ENCODE measurements at places on chromosomes 2 and 18. TPM values are rescaled to one million over a fixed set of nuclear protein-coding genes. Genes with fewer than 3 reads are reported as not detected.

- no peak for DNase-seq
These were observed 7.2 kb downstream of the NT5DC4 start for GRCh38 chr2:112728029-112728362.

GRCh38 chr2:1775511-1776035 is 31.3 kb upstream of the PXDN start:
- DNase-seq, result no peak

- no peak for DNase-seq
These were observed 57.2 kb downstream of the INPP4A start for GRCh38 chr2:98501876-98502275.

GRCh38 chr2:24317491-24317920 is 42.8 kb downstream of the ITSN2 start:
- DNase-seq, result no peak

DNA sequence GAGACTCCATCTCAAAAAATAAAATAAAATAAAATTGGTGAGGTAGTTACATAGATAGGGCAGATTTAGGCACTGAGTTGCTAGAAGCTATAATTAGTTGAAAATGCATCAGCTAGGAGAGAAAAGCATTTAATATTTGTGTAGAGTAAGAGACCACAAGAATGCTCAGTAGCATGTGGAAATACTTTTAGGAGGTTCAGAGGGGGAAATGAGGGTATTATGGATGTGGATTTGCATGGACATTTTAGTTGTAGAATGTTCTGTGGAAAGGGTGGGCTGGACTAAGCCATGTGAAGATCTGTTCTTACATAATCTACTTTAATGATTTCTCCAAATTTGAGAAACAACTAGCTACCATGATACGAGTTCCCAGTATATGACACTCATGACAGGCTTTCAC is 95.5 kb downstream of the ATP9B start:
- no peak for DNase-seq

DNA sequence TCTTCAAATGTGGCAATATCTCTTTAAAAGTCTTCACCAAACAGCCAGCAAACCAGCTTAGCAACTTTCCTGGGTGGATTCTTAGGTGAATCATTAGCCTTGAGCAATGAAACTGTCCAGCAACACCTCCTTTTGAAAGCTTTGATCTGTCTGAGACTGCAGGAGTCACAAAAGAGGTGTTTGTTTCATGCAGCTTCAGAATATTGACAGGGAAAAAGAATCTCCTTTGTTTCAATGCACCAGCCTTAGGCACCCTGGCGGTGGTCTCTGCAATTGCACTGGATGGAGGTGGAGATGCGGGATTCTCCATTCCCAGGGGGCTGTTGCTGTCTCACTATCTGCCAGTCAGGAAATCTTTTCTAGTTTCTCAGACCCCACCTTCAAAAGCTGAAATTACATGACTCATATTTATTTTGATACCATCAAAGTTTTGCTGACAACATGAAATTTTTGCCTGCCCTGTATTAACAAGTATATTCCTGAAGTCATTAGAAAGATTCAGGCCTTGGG is 76.0 kb upstream of the DSG1 start:
- no peak for DNase-seq

DNA sequence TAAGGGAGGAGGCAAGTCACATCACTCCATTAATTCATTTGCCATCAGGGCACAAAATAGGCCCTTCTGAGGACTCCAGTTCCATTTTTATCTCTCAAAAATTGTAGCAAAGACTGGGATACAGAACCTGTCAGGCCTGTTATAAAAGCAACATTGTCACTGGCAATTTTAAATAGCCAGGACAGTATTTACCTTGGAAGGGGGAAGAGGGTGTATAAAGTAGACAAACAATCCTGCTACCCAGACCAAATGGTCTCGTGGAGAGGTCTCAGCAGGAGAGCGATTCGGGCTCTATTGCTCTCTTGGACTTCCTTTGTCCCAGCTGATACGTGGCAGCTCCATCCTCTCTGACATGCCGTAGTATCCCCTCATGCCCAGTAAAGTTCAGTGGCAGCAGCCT is 740.3 kb upstream of the HS6ST1 start:
- DNase-seq, result no peak

DNA sequence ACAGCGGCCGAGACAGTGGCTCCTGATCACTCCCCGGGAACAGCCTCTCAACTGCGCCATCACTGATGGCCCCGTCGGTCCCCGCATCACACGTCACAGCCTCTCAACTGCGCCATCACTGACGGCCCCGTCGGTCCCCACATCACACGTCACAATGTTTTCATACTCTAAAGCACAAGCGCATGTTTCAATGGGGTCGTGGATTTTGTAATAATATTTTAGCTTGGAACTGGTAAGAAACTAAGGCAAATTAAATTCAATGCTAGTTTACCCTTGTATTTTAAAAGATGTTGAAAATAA is 44.2 kb upstream of the CTDP1 start:
- DNase-seq, result no peak

GRCh38 chr2:170012773-170013172 is 165.2 kb upstream of the MYO3B start:
- DNase-seq, result no peak

GRCh38 chr2:219507581-219508443 is 6.5 kb upstream of the ASIC4 start:
- DNase-seq, result no peak

The MYO3B gene
- total RNA-seq, result 13.7 TPM

The TBR1 gene
- not detected for total RNA-seq

The PGAP1 gene
- total RNA-seq, result 31.4 TPM

The FAM110C gene
- total RNA-seq, result 5.7 TPM

The SERPINB10 gene
- total RNA-seq, result not detected

Measured in activated T-helper 2 cell treated with anti-CD3 and anti-CD28 coated beads, Interferon-gamma antibody, Interleukin-2, Interleukin-4, amounts not matched to agents 10 μg/mL and 5 μg/mL and 100 μg/mL, durations not matched to agents 14 hours and 24 hours and 36 hours (primary cell).